ENCODE measurements at places on chromosomes 6 and 20.

GRCh38 chr6:38730140-38730862 is 15.2 kb downstream of the DNAH8 start:
- DNase-seq, result no peak

GRCh38 chr20:24718696-24719095 is 230.4 kb upstream of the CST7 start:
- DNase-seq, result no peak

DNA sequence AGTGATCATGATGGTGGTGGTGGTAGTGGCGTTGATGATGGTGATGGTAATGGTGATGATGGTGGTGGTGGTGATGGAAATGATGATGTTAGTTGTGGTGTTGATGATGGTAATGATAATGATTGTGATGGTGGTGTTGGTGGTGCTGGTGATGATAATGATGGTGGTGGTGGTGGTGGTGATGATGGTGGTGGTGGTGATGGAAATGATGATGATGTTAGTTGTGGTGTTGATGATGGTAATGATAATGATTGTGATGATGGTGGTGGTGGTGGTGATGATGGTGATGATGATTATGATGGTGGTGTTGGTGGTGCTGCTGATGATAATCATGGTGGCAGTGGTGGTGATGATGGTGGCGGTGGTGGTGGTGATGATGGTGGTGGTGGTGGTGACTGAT is 51.4 kb downstream of the ARHGAP40 start:
- no peak for DNase-seq

GRCh38 chr6:159137676-159138075 is 31.5 kb upstream of the FNDC1 start:
- no peak for DNase-seq

DNA sequence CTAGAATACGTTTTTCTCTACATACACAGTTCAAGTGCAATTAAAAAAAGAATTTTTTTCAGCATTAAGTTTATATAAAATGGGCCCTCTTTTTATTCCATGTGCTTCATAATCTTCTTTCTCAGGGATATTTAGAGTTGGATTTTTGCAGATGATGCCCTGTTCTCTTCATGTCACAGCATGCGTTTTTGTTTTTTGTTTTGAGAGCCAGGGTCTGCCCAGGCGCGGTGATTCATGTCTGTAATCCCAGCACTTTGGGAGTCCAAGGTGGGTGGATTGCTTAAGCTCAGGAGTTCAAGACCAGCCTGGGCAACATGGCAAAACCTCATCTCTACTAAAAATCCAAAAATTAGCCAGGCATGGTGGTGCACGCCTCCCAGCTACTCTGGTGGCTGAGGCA is 82.9 kb upstream of the PRND start:
- DNase-seq, result no peak

DNA sequence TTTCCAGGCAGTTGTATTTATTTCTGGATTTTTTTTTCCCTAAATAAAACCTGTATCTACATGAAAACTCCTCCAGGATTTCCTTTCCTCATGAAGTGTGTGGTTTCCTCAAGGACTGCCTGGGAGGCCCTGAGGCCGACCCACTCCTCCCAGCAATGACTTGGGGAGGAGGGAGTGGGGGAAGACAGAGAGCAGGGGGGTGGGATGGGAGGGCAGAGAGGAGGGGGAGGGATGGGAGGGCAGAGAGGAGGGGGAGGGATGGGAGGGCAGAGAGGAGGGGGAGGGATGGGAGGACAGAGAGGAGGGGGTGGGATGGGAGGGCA is 161.8 kb upstream of the AGPAT4 start:
- no peak for DNase-seq
